ENCODE measurements at places on chromosomes 12 and 14. TPM values are rescaled to one million over a fixed set of nuclear protein-coding genes. Genes with fewer than 3 reads are reported as not detected.

The SERPINA3 gene
- total RNA-seq, result 0.15 TPM

The CYP46A1 gene
- total RNA-seq, result 0.29 TPM

The TSPAN9 gene
- 14.5 TPM for total RNA-seq

The CIDEB gene
- total RNA-seq, result 1.5 TPM

The KCNJ8 gene
- total RNA-seq, result 10.6 TPM

The PLEKHA5 gene
- 45.8 TPM for total RNA-seq

The HCAR1 gene
- 0.87 TPM for total RNA-seq

The CCDC91 gene
- 31.4 TPM for total RNA-seq

The SERPINA10 gene
- 0.17 TPM for total RNA-seq

The DUSP6 gene
- 13.8 TPM for total RNA-seq

The C1RL gene
- 50.2 TPM for total RNA-seq

The FAM186B gene
- total RNA-seq, result 0.99 TPM

The HOXC12 gene
- total RNA-seq, result not detected

The KERA gene
- not detected for total RNA-seq

The KRT79 gene
- total RNA-seq, result not detected

The SH2B3 gene
- total RNA-seq, result 49.1 TPM

The DEPDC4 gene
- total RNA-seq, result 3.9 TPM

The KLRB1 gene
- not detected for total RNA-seq

The OR6C2 gene
- total RNA-seq, result not detected

The AACS gene
- total RNA-seq, result 31.4 TPM

The ENDOU gene
- total RNA-seq, result 0.29 TPM

The BCL2L2 gene
- total RNA-seq, result 20.7 TPM

The FAM181A gene
- not detected for total RNA-seq

The ARHGEF40 gene
- total RNA-seq, result 59.9 TPM

The RND1 gene
- total RNA-seq, result under 0.01 TPM

The PRH2 gene
- not detected for total RNA-seq

The CAPZA3 gene
- total RNA-seq, result not detected

The PZP gene
- total RNA-seq, result not detected

The FSCB gene
- total RNA-seq, result not detected

The SMOC1 gene
- total RNA-seq, result 1.7 TPM

The GPD1 gene
- not detected for total RNA-seq

The PTPRO gene
- total RNA-seq, result 1.2 TPM

The MAP3K9 gene
- 0.15 TPM for total RNA-seq

The MUCL1 gene
- total RNA-seq, result not detected

The GRIP1 gene
- not detected for total RNA-seq

The BICDL1 gene
- total RNA-seq, result under 0.01 TPM

The ADAMTS20 gene
- total RNA-seq, result not detected

The AVPR1A gene
- total RNA-seq, result not detected

The SERPINA1 gene
- total RNA-seq, result under 0.01 TPM

The GAS2L3 gene
- total RNA-seq, result 44.1 TPM

The TMEM229B gene
- total RNA-seq, result 2.0 TPM

The ITGA7 gene
- 68.8 TPM for total RNA-seq

The OR4K1 gene
- not detected for total RNA-seq

The IAPP gene
- total RNA-seq, result not detected

The PNN gene
- 10.9 TPM for total RNA-seq

The CLEC9A gene
- not detected for total RNA-seq

The OR4K13 gene
- total RNA-seq, result not detected

The WDR89 gene
- 9.2 TPM for total RNA-seq

The AJUBA gene
- 17.0 TPM for total RNA-seq

The LRP1-AS gene
- total RNA-seq, result not detected

The ABCB9 gene
- 16.7 TPM for total RNA-seq

The KRT74 gene
- not detected for total RNA-seq

The STAC3 gene
- not detected for total RNA-seq

The DPY19L2 gene
- 2.3 TPM for total RNA-seq

The TAS2R20 gene
- total RNA-seq, result 2.8 TPM

The KRT82 gene
- total RNA-seq, result not detected

The LRRC10 gene
- not detected for total RNA-seq
